ENCODE measurements at places on chromosomes 4 and X.

DNA sequence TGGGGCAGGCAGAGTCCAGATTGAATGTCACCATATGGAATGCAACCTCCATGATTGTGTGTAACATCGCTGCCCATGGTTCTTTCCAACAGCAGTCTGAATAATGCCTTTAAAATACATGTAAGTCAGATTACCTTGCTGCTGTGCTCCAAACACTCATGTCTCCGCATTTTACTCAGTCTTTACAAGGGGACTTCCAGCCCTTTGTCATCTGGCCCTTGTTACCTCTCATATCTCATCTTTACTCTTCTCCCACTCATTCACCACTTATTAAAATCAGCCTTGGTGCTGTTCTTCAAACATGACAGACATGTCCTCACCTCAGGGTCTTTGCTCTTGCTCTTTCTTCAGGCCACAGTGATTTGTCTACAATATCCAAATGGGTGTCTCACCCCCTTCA lies 200.4 kb upstream of the GYPA start:
- DNase-seq = no peak

DNA sequence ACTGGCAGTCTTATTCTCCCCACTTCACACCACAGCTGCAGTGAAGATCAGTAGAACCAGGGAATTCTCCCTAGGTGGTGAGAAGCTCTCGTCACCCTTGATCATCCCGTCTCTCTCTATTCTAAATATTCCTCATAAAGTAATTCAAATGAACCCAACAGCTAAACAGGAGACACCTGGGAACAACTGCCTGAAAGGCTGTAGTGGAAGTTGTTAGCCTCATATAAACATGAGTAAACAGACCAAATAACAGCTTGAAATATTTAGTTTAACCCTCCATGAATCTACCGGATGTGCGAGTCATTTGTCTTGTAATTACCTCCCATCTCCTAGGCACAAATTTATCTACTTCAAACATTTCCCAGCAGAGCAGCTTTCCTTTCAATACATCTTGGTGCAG lies 30.4 kb upstream of the APELA start:
- no peak for DNase-seq

- DNase-seq = peak; percentile 4
Measured at GRCh38 chr4:151604238-151604637, 156.6 kb downstream of the GATB start.

- no peak for DNase-seq
Measured at GRCh38 chr4:159508917-159509500, 406.1 kb downstream of the RAPGEF2 start.

All from fibroblast of skin of left quadriceps (primary cell).